ENCODE measurements at places on chromosomes 16 and 17. TPM values are rescaled to one million over a fixed set of nuclear protein-coding genes. Genes with fewer than 3 reads are reported as not detected.
A peak's percentile ranks its signal among the peaks of the same experiment; 100 is the strongest.

The SDR42E2 gene
- not detected for total RNA-seq

The ZNF423 gene
- total RNA-seq, result not detected

The UBTF gene
- 215 TPM for total RNA-seq

DNA sequence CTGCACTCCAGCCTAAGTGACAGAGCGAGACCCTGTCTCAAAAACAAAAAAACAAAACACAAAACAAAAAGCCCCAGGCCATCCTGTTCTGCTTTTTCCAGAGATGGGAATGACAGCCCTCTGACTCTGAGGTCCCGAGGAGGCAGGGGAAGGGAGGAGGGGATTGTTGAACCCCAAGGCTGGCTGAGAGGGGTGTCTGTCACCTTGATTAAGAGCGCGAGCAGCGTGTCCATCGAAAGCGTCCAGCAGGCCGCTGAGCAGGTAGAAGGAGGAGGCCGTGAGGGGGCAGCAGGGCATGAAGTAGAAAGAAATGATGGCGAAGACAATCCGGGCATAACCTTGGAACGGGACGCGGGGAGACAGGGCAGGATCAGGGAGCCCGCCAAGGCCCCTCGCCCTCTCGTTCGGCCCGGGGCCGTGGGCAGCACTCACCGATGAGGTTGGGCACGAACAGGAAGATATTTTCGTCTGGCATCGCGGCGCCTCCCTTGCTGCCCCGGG lies 593 bp downstream of the CDIPT start:
- DNase-seq, result no peak
- no peaks in the 10 kb centered on the region for H3K27me3 ChIP-seq
- peak overlapping the region; percentile 88 for H3K27ac ChIP-seq
- peaks cover 24% of the 10 kb centered on the region for H3K4me1 ChIP-seq
- H3K4me3 ChIP-seq, result peak overlapping the region; percentile 97
